ENCODE measurements at places on chromosomes 3 and 15. TPM values are rescaled to one million over a fixed set of nuclear protein-coding genes. Genes with fewer than 3 reads are reported as not detected.

The C3orf49 gene
- total RNA-seq: not detected

The CD200 gene
- 0.44 TPM for total RNA-seq

The KPNA4 gene
- total RNA-seq: 127 TPM

GRCh38 chr3:141063831-141064230 lies 12.7 kb downstream of the SPSB4 start:
- no peak for DNase-seq

DNA sequence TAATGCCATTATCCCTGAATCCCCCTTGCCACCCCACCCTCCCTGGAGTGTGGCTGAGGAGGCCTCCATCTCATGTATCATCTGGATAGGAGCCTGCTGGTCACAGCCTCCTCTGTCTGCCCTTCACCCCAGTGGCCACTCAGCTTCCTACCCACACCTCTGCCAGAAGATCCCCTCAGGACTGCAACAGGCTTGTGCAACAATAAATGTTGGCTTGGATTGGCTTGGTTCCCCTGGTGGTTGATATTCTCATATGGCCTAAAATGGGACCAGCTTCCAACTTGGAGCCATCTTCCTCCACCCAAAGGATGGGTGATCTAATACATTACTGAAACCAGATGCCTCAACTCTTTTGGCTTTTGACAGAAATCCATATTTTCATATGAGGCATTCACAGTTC lies 34.9 kb downstream of the VIPR1 start:
- no peak for DNase-seq

All from MCF 10A (cell line).